ENCODE measurements at places on chromosomes 3 and 15.

DNA sequence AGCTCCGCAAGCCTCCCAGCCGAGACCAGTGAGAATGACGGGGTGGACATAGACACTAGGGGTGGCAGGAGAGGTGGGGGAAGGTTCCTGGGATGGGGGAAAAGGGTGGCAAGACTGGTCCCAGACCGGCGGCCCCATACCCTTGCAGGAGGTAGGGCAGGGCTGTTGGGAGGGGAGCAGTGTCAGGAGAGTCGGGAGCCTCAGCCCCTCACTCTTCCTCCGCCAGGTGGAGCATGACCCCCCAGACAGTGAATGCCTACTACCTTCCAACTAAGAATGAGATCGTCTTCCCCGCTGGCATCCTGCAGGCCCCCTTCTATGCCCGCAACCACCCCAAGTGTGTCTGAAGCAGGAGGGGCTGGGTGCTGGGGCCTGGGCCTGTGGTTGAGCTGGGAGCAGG lies 8.7 kb upstream of the PSMD2 start:
- DNase-seq, result no peak

DNA sequence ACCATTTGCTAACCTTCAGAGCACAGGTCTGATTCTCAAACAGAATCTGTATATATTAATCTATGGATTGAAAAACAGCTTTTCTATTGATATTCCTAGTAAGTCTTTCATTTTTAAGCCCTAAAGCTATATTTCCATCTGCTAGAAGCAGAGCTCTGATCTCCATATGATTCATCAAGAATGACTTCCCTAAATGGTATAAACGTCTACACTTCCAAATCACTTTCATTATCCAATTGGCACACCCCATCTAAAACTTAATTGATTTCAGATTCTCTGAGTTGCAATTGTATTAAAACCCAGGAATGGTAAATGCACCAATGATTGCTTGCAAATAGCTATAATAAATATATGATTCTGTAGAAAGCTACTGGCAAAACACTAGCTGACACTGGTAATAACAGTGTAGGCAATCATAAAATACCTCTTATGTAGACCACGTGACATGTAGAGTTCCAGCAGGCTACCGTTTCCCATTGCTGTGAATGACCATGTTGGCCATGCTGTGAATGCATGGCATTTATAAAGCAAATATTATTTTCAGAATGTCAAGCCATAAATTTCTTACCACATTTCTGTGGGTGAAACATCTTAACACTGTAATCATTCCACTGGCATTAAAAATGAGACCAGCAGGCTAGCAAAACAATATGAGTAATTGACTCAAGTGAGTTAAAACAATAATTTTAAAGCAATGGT lies 226.0 kb downstream of the ZMAT3 start:
- DNase-seq, result no peak

DNA sequence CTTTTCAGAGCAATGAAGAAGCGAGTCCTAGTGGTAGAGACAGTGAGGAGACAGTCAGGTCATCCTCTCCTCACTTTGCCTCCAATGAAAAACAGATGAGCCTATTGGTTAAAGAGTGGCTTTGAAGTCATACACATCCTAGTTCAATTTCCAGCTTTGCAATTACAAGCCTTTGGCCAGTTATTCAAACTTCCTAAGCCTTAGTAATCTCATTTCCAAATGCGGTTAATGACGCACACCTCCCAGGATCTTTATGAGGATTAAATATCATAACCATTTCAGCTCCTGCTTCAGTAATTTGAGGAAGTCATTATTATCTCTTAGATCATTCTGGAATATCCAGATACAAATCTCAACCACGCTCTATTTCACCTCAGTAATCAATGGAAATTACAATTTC lies 10.0 kb upstream of the ST6GAL1 start:
- DNase-seq, result no peak

DNA sequence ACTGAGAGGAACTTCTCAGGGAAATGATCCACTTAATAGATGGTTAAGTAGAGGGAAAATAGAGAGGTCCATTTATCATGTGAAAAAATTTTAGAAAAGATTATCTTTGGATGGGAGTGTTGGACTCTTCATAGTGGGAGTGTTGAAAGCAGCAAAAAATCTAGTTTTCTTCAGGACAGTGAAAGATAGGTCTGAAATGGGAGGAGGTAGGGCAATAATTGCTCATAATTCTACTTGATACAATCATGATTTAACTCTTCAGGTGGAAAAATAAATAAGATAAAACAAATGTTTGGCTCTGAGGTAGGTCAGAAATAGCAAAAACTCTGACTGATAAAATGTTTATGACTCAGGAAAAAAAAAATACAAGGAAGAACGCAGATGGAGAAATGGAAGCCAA lies 144.1 kb upstream of the DPH6 start:
- no peak for DNase-seq

DNA sequence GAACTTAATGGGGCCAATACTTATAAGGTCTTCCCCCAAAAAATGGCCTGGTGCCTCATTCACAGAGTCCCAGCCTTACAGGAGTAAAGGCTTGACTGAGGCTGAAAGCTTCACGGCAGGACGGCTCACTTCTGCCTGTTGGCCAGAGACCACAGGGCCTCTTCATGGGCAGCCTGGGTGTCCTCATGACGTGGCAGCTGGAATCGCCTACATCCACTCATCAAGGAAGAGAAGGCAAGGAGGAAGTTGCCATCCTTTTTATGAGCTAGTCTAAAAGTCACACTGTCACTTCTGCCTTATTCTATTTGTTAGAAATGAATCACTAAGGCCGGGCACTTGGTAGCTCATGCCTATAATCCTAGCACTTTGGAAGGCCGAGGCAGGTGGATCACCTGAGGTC lies 89.3 kb upstream of the DGKG start:
- DNase-seq, result no peak

DNA sequence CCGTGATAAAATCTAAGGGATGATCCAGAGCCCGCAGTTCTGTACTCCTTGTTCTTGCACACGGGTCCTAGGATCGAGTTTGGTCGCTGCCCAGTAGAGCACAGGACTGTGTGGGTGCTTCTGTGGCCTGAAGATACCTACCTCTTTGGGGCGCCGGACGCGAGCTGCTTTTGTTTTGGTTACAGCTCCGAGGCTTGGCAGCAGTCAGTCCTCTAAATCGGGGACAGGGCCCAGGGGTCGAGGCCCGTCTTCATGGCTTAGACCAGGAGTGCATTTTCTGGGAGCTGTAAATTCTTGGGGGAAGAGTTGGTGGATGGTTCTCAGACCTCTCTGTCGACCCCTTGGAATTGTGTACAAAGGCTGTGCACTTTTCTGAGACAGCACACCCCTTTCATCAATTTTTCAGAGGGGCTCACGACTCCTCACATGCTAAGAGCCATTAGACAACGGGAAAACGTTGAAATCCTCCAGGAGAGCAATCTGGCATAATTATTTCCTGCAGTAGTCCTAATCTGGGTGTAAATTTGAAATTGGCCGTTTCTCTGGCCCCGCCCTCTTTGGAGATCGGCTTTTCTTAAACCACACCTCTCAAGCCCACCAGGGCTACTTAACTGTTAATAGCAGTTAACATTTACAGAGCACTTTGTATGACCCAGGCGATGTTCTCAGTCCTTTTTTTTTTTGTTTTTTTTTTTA lies 928 bp downstream of the CEP97 start:
- DNase-seq, result peak; percentile 20

GRCh38 chr15:64443747-64444621 lies 16.4 kb upstream of the ZNF609 start:
- DNase-seq, result peak; percentile 77

GRCh38 chr15:99850517-99850916 lies 117.3 kb upstream of the LYSMD4 start:
- no peak for DNase-seq

GRCh38 chr3:142149673-142149992 lies 289 bp upstream of the TFDP2 start:
- DNase-seq, result no peak

DNA sequence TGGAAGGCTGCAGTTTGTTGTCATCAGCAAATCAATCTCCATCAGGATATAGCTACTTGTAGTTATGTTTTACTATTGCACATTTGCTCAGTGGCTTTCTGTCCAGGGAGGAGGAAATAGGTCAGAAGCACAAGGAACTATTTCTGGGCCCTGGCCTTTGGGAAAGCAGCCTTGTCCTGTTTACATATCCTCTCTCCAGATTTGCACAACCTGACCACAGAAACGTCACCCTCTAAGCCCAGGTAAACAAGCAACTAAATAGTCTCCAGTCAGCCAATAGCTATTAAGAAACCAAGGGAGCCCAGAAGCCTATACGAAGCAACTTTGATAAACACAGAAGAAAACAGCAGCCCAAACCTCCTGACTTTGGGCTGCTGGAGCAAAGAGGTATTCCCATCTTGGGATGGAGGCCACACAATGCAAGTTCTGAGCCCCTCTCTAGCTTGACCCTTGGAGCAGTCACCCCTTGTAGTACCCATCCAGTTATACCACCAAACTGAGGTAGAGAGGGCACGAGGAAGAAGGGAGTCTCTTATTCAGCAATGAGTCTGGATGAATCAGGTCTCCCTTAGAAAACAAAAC lies 2.3 kb upstream of the FEM1B start:
- no peak for DNase-seq

GRCh38 chr15:56956538-56956937 lies 38.1 kb downstream of the TCF12 start:
- no peak for DNase-seq

DNA sequence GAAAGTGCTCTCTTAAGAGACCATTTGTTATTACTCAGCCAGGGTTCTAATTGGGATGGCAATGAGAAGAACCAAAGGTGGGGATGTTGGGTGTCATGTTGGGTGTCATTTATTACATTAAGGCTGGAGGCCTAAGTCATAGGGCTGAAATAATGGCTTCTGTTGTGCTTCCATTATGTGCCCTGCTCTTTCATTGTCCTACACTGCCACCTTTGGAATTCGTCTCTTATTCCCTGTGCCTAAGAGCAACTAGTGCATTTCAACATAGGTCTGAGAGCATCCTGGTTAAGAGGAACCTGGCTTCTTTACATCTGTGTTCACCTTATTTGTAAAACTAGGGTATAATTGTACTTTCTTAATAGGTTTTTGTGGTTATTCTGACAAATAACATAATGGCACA lies 32.2 kb downstream of the RIOX2 start:
- DNase-seq, result no peak

GRCh38 chr3:4835616-4836043 lies 143.6 kb upstream of the BHLHE40 start:
- no peak for DNase-seq

GRCh38 chr3:112042842-112043280 lies 8.3 kb downstream of the TMPRSS7 start:
- DNase-seq, result no peak

DNA sequence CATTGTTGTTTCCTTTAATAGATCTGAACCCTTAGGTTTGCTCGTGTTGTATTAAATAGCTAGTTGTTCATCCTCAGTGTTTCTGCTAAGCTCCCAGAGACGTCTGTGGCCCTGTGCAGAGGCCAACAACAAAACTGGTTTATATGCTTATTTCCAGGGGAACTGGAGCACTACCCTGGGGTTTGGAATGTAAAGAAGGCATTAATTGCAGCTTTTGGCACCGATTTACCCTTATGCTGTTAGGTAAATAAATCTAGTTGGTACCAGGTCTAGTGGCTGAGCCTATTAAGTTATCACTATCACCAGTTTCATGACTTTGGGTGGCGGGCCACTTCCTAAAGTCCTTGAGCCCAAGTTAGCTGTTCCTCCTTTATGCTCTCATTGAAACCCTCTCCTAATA lies 12.0 kb downstream of the VPS8 start:
- no peak for DNase-seq

GRCh38 chr15:28101201-28101600 lies 2.1 kb upstream of the OCA2 start:
- no peak for DNase-seq

GRCh38 chr3:27378331-27378730 lies 9.1 kb upstream of the NEK10 start:
- DNase-seq, result no peak
